Amniotic stem cell (primary cell): ENCODE measurements at places on chromosomes 2 and 18.
A peak's percentile ranks its signal among the peaks of the same experiment; 100 is the strongest.

DNA sequence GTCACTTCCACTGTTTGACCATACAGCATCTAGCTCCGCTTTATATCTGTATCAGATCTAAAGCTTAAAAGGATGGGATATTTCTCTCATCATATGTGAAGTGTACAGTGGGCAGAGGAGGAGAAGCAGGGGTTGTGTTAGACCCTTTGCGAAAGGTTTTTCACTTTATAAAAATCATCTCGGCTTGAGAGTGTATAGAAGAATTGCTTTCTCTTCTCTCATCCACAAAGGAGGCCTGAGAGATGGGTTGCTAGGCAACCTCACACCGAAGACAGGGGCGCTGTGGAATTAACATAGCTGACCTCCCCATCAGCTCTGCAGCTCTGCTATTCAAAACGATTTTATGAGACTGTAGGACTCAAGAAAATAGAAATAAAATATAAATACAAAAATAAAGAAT is 70.2 kb upstream of the GALNT3 start:
- DNase-seq, result no peak

GRCh38 chr2:17790536-17790935 is 25.7 kb upstream of the MSGN1 start:
- DNase-seq, result no peak

DNA sequence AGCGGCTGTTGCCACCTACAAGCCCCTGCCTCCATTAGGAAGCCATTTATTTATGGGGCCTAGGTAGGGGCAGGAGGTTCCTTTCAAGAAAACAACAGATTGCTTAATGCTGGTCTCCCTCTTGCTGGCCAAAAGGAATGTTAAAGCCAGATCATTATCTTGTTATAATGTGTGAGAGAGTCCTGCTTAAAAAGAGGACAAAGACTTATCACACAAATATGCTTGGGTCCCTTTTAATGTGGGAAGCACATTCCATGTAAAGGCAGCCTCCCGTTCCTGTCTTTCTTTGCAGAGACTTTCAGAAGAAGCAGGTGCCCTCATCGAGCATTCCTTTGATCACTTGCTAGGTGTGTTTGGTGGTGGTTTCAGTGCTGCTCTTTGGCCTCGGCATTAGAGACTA is 76.4 kb downstream of the AGAP1 start:
- DNase-seq, result no peak

DNA sequence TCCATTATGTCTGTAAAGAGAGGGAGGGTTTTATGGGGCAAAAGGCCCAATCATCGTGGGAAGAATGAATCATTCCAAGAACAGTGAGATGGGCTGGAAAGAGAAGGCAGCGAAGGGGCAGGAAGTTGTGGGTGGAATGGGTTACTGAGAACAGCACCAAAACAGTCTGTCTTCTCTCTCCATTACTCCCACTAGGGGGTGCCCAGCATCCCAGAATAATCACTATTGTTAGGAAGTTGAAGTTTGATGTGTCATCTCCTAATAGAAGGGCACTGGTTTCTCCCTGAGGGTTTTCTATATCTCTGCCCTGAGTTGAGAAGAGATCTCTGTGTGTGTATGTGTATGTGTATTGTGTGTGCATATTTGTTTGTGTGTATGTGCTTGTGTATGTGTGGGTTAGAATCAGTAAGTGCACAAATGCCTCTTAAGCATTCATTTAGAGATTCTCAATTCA is 76.6 kb upstream of the MAP4K3 start:
- peak; percentile 79 for DNase-seq

- DNase-seq, result no peak
Observed at GRCh38 chr2:224909885-224910573, 132.2 kb downstream of the DOCK10 start.

DNA sequence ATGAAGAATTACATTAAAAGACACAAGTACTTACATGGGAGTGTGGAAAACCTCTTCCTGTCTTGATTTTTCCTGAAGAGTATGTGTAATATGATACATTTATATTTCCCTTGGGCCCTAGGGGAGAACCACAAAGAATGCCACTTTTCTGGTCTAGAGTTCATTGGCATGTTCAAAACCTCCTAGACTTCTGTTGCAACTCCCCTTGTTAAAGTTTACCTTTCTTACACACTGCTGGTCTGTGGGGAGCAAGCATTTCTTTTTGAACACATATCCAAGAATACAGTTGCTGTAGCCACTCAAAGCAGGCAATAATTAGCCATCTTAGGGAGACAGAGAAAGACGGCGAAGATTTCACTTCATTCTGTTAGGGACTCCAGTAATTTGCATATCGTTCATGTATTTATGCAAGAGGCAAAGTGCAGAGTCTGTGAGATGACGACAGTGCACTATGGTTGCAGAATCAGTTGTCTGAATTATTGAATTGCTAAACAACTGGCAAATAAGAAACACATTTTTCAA is 103.5 kb downstream of the NOL4 start:
- DNase-seq, result no peak

DNA sequence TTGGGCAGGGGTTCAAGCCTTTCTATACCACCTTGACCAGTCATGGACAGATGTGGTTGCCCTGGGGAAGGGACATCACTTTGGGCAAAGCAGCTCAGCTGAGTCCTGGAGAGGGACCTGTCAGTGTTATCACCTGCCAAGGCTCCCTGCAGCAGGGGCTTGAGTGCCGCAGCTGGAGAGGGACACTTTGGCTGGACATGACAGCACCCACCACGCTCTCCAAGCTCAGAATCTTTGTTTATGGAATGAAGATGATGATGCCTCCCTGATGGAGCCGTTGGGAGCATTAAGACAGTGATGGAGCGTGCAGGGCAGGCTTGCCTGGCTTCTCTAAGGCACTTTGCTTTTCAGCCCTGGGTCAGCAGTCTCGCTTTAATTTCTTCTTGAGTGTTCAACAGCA is 4.3 kb upstream of the TFCP2L1 start:
- no peak for DNase-seq

DNA sequence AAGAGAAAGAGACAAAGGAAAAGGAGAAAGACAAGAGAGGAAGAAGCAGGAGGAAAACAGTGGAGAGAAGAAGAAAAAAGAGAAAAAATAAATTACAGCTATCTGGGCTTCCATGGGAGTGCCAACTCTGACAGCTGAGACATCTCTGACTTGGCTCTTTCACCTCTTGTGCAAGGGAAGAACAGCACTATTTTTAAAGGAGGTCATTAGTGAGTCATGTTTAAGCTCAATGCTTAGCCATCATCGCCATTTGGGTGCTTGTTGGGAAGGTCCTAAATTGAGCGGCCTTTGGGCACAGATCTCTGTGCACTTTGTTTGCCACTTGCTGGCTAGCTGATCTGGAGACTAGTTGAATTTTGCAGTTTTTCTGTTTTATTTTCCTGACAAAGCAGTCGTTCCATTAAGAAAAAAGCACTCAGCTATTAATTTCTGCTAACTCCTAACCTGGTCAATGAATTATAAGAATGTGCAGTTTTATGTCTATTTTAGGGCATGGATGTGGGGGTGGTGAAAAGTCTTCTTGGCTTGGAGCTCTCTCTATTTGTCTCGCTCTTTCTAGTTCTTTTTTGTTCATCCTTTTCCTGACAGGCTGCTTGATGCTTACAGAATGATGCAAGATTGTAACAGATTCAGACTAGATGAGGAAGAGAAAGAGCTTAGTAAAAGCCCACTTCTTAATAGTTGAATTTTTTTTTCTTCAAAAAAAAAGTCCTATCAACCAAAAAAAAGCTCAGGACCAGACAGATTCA is 231.5 kb downstream of the SLC8A1 start:
- DNase-seq, result no peak

GRCh38 chr18:293536-293935 is 25.7 kb upstream of the THOC1 start:
- no peak for DNase-seq

- DNase-seq, result no peak
Observed at GRCh38 chr2:170878505-170878904, 50.5 kb upstream of the GORASP2 start.

GRCh38 chr2:99153921-99154604 is 679 bp downstream of the TSGA10 start:
- DNase-seq, result no peak

DNA sequence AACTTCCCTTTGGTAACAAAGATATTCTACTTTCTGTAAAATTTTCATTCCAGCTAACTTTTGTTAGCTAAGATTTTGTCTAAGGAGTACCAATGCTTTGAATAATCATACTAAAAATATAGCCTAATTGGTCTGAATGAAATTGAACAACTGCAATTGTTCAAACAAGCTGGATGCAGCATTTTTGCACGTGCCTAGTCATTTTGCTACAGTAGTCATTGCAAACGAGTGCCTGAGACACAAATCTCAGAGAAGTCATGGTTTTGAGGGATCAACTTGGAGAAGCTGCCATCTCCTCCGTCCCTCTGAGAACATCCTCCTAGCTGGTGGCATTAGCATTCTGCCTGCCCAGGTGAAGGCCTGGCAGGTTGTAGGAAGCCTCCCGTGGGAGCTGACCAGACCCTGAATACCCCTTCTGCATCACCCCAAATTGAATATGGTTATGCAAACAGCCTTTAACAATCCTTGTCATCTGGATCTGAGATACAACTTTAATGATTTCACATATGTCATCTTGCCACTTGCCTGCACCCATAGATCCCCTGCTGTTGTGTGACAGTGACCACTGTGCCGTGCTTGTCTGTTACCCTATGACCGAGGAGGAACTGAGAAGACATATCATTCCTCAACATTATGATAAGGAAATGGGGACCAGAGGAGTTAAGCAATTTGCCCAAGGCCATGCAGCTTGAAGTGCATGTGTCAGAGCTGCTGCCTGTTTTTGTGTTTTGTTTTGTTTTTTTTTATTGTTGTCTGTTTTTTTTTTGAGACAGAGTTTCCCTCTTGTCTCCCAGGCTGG is 29.1 kb upstream of the MGAT4A start:
- DNase-seq, result no peak

- DNase-seq, result no peak
Observed at GRCh38 chr2:20509770-20510490, 63.1 kb downstream of the RHOB start.

- no peak for DNase-seq
Observed at GRCh38 chr18:74524097-74524496, 10.2 kb upstream of the CNDP1 start.

GRCh38 chr2:46829231-46829995 is 86.2 kb downstream of the MCFD2 start:
- no peak for DNase-seq

DNA sequence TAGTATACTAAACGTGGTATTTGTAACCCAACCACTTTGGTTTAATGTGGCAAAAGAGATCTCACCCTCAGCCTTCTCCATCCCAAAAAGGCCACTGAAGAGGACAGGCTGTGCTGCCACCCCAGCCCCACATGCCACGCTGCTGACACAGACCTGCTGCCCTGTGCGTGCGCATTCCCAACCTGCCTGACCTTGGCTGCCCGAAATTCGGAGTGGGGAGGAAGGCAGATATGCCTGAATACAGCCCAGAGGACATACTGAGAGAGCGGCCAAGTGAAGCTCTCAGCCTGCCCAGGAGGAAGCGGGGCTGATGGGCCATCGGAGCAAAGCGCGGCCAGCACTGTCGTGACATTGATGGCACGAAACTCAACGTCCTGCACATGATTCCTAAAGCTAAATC is 70.0 kb downstream of the HDAC4 start:
- DNase-seq, result no peak

- DNase-seq, result peak; percentile 39
Observed at GRCh38 chr2:128236491-128237035, 82.1 kb downstream of the HS6ST1 start.

DNA sequence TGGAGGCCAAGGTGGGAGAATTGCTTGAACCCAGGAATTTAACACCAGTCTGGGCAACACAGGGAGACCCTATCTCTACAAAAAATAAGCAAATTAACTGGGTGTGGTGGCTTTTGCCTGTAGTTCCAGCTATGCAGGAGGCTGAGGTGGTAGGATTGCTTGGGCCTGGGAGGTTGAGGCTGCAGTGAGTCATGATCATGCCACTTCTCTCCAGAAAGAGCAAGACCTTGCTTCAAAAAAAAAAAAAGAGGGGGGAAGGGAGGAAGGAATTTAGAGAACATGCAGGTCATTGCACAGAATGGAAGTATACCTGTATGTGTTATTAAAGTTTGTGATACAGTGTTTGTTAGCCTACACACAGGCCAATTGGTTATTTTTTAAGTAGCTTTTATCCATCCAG is 25.8 kb downstream of the PKP4 start:
- no peak for DNase-seq

GRCh38 chr2:19176977-19177376 is 181.4 kb downstream of the OSR1 start:
- peak; percentile 20 for DNase-seq

DNA sequence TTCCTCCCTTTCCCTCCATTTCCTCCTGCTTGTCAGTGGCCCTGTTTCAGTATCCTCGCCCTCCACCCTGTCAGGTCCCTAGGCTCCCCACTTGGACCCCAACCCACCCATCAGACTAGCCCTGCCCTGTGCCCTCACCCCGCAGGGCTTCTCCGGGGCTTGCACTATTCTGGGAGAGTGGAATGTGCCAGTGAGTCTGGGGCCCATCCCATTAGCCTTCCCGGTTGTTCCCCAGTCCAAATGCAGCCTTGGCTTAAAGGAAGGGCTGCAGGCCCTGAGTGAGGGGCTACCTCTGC is 45.5 kb downstream of the MYO7B start:
- DNase-seq, result no peak

- no peak for DNase-seq
Observed at GRCh38 chr2:144500563-144500962, 19.4 kb downstream of the ZEB2 start.

DNA sequence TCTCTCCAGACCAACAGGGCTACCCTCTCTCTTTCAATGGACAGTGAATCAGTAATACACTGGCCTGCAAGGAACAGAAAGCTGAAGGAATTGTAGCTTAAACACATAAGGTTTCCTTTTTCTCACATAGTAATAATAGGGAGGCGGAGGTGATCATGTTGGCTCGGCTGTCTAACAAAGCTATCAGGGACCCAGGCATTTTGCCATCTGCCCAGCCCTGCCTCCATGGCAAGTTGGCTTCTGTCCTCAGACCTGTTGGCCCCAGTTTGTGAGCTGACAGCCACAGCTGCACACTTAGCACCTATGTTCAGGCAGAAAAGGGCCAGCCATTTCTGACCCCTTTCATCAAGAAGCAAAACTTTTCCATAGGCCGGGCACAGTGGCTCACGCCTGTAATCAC is 2.0 kb upstream of the CHRNG start:
- DNase-seq, result no peak

- DNase-seq, result no peak
Observed at GRCh38 chr2:46273225-46273863, 23.9 kb upstream of the EPAS1 start.

DNA sequence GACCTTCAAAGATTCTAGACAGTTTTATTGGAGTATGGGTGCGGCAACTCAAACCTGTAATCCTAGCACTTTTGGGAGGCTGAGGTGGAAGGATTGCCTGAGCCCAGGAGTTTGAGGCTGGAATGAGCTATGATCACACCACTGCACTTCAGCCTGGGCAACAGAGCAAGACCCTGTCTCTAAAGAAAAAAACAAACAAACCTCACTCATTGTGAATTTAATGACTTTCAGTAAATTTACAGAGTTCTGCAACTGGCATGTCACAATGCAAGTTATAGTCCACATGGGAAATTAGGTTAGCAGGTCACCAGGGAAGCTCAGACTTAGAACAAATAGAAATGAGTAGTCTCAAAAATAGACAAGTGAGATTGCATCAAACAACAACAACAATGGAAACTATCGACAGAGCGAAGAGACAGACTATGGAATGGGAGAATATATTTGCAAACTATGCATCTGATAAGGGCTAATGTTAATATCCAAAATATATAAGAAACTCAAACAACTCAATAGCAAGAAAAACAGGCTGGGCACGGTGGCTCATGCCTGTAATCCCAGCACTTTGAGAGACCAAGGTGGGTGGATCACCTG is 6.7 kb upstream of the NRBP1 start:
- no peak for DNase-seq

GRCh38 chr2:44932564-44933392 is 8.7 kb upstream of the SIX3 start:
- no peak for DNase-seq

GRCh38 chr18:4040391-4041092 is 414.6 kb downstream of the DLGAP1 start:
- no peak for DNase-seq
